ENCODE measurements at places on chromosomes 2 and 18.
A peak's percentile ranks its signal among the peaks of the same experiment; 100 is the strongest.

GRCh38 chr2:239118264-239118663 is 270.4 kb downstream of the TWIST2 start:
- H3K4me1 ChIP-seq, result peaks cover 14% of the 10 kb centered on the region
- DNase-seq, result no peak
- no peak overlapping the region for H3K4me3 ChIP-seq
- H3K27ac ChIP-seq, result no peak overlapping the region

- peaks cover 9% of the 10 kb centered on the region for H3K4me1 ChIP-seq
- H3K27ac ChIP-seq, result no peak overlapping the region
- no peaks in the 10 kb centered on the region for H3K27me3 ChIP-seq
- H3K4me3 ChIP-seq, result no peak overlapping the region
- DNase-seq, result no peak
These were observed 91.7 kb downstream of the MDH1 start for GRCh38 chr2:63680455-63680854.

DNA sequence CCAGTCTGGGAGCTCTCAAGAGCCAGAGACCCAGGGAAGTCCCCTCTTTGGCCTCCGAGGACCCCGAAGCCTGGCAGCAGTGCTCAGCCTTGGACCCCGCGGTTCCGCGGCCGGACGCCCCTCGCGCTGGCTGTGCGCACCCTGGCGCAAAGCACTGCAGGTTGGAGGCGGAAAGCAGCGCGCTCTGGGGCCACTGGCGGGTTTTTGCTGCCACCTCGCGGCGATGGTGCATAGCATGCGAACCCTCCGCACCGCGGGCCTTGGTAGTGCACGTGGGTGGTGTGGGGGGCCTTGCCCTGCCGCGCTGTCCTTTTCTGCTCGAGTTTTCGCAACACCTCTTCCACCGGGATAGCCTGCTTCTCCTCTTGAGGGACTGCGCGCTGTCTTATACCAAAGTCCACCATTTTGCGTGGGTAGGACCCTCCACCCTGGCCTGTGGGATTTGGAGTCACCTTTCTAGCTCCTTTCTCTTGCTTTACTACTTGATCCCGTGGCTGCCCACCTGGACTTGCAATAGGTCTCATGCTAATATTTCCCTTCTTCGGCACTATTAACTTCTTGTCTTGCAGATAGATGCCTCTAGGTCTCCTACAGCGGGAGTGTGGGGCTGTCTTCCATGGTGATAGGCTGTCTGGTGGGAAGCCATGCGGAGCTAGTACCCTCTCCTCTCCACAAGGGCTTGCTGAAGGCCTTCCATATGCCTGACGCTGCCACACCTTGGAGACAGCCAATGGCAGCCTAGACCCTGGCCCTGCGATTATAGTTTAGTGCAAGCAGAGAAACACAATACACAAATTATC is 14.3 kb downstream of the SIX3 start:
- H3K27me3 ChIP-seq, result peaks cover 66% of the 10 kb centered on the region
- DNase-seq, result peak; percentile 88
- H3K27ac ChIP-seq, result no peak overlapping the region

DNA sequence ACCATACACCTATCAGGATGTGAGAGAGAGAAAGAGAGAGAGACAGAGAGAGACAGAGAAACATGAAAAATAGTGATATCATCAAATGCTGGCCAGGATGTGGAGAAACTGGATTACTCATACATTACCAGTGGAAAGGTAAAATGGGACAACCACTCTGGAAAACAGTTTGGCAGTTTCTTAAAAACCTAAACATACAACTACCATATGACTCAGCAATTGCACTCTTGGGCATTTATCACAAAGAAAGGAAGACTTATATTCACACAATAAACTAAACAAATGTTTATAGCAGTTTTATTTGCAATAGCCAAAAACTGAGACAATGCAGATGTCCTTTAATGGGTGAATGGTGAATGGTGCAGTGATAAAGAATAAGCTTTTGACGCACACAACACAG is 29.1 kb downstream of the SLC4A3 start:
- peaks cover 44% of the 10 kb centered on the region for H3K27me3 ChIP-seq
- no peak overlapping the region for H3K27ac ChIP-seq
- DNase-seq, result no peak
- no peaks in the 10 kb centered on the region for H3K36me3 ChIP-seq

GRCh38 chr2:224520064-224520463 is 65.1 kb downstream of the CUL3 start:
- peak overlapping the region; percentile 3 for H3K27ac ChIP-seq
- peaks cover 68% of the 10 kb centered on the region for H3K4me1 ChIP-seq
- peaks cover 12% of the 10 kb centered on the region for H3K36me3 ChIP-seq
- DNase-seq, result peak; percentile 17
- no peak overlapping the region for H3K4me3 ChIP-seq

DNA sequence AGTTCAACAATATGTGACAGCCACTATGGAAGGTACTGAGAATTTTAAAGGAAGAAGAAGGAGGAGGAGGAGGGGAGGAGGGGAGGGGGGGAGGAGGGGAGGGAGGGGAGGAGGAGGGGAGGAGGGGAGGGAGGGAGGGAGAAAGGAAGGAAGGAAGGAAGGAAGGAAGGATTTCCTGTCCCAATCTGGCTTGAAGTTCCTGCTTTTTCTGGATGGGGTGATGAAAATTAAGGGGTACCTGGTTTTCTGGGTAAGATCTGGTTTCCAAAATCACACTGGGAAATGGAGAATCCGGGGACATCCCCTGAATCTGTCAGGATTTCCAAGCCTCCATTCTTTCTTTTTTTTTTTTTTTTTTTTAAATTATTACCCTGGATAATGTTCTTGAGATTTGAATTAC is 271.8 kb downstream of the MTX2 start:
- H3K27me3 ChIP-seq, result peaks cover 20% of the 10 kb centered on the region
- H3K36me3 ChIP-seq, result no peaks in the 10 kb centered on the region
- no peak overlapping the region for H3K27ac ChIP-seq

DNA sequence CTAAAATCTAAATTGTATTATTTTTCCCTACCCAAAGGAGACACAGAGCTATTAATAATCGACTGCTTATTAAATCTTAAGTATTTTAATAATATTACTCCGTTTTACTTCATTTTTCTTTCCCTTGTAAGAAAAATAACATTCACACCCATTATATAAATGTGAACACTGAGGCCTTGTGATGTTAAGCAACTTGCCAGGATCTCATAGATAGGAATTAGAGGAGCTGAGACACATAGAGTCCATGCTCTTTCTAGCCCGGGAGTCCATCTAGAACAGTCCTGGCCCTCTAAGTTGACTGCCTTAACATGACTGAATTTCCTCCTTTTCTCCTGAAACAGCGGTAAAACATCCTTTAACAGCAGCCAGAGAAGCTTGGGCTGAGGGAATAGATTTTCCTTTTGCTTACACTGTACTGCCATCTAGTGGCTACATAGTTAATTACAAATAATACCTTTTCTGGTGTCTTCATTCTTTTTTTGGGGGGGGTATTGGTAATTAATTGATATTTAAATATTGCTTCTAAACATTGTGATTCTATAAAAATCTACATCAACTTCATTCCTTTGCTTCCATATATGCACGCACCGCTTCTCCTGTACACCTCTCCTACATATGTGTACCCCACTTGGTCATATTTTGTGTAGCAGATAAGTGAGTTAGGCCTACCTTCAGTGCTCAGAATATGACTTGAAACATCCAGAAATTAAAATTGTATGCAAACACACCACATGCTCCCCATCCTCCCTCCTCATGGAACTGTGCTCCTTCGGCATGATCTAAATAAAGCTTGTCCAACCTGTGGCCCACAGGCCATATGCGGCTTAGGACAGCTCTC is 125.8 kb upstream of the HNMT start:
- H3K27ac ChIP-seq, result no peak overlapping the region
- no peak overlapping the region for H3K4me3 ChIP-seq
- no peak for DNase-seq
- H3K27me3 ChIP-seq, result peaks cover 5% of the 10 kb centered on the region

- no peaks in the 10 kb centered on the region for H3K36me3 ChIP-seq
- no peak overlapping the region for H3K27ac ChIP-seq
- no peak overlapping the region for H3K4me3 ChIP-seq
- H3K4me1 ChIP-seq, result no peaks in the 10 kb centered on the region
These were observed 1029.1 kb upstream of the KLHL29 start for GRCh38 chr2:22355816-22356433.

- no peak for DNase-seq
- no peaks in the 10 kb centered on the region for H3K4me1 ChIP-seq
- no peak overlapping the region for H3K27ac ChIP-seq
These were observed 124.1 kb upstream of the FIGN start for GRCh38 chr2:163859951-163860350.

DNA sequence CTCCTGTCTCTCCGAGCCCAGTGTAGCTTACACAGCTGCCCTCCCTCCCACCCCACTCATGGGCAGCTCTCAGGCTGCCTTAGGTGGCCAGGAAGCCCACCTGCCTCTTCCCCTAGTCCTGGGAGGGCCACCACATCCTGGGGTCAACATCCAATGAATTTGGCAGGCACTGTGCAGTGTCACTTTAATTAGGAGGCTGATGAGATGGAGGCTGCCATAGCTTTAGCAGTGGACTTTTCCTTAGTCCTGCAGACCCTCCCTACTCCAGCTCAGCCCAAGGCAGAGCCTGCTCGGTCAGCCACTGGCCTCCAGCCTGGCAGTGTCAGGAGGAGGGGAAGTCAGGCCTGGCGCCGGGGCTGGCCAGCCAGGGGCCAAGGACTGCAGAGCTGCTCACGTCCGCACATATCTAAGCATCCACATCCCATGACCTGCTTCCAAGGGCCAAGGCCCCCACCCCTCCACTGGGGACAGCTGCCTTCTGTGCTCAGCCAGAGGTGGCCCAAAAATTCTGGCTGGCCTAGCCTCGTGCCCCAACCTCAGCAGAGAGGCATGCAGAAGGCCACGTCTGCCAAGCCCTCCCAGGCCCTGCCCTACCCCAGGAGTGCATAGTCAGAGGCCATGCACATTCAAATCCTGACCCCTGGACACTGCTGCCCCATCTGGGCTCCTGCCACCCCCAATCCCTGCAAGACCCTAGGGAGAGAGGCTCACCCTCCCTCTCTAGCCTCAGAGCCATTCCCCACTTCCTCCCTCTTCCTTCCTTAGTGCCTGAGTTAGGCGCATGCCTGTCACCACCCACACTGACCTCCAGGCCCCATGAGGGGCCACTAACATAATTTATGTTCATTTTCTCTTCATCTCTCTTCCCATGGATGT is 33.1 kb downstream of the ADRA2B start:
- no peak overlapping the region for H3K27ac ChIP-seq
- DNase-seq, result no peak
- H3K4me1 ChIP-seq, result no peaks in the 10 kb centered on the region

DNA sequence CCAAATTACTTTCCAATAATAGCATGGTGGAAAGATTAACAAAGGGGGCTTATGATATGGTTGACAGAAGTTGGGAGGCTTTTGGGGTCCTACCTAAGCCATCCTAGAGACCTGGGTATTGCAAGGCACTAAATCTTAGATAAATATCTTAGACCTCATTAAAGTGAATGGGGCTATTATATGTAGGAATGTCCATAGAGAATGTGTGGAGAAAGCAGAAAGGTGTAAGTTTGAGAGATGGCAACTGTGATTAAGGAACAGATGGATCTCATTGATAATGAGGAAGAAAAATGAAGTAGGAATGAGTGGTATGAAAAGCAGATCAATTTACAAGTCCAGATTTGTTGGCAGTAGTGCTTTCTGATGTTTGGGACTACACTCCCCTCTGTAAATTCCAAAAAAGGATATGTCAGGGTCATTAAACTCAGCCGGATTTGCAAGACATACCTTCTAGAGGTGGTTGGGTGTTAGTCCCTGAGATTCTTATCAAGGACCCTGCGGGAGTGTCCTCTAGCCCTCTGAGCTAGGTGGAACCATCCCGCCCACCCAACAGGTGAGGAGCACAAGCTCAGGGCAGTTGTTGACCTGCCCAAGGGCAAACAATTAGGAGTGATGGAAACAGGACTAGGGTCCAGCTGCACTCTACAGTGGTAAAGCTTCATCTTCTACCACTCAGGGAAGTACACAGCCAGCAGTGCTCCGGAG is 12.1 kb downstream of the TCF7L1 start:
- no peak for DNase-seq
- H3K4me1 ChIP-seq, result no peaks in the 10 kb centered on the region
- no peaks in the 10 kb centered on the region for H3K36me3 ChIP-seq
- peaks cover 10% of the 10 kb centered on the region for H3K27me3 ChIP-seq
- H3K27ac ChIP-seq, result no peak overlapping the region
- no peak overlapping the region for H3K4me3 ChIP-seq

- no peaks in the 10 kb centered on the region for H3K27me3 ChIP-seq
- DNase-seq, result no peak
- H3K4me3 ChIP-seq, result no peak overlapping the region
These were observed 55.3 kb upstream of the AFF3 start for GRCh38 chr2:100197631-100198153.

- peaks cover 40% of the 10 kb centered on the region for H3K27me3 ChIP-seq
- DNase-seq, result no peak
- H3K27ac ChIP-seq, result no peak overlapping the region
- H3K4me1 ChIP-seq, result peaks cover 2% of the 10 kb centered on the region
These were observed 1.8 kb downstream of the CBLN2 start for GRCh38 chr18:72542342-72542741.

- H3K27me3 ChIP-seq, result no peaks in the 10 kb centered on the region
- H3K27ac ChIP-seq, result no peak overlapping the region
- DNase-seq, result no peak
- no peaks in the 10 kb centered on the region for H3K4me1 ChIP-seq
- no peak overlapping the region for H3K4me3 ChIP-seq
- H3K36me3 ChIP-seq, result no peaks in the 10 kb centered on the region
These were observed 142.7 kb downstream of the FIGN start for GRCh38 chr2:163592954-163593622.

DNA sequence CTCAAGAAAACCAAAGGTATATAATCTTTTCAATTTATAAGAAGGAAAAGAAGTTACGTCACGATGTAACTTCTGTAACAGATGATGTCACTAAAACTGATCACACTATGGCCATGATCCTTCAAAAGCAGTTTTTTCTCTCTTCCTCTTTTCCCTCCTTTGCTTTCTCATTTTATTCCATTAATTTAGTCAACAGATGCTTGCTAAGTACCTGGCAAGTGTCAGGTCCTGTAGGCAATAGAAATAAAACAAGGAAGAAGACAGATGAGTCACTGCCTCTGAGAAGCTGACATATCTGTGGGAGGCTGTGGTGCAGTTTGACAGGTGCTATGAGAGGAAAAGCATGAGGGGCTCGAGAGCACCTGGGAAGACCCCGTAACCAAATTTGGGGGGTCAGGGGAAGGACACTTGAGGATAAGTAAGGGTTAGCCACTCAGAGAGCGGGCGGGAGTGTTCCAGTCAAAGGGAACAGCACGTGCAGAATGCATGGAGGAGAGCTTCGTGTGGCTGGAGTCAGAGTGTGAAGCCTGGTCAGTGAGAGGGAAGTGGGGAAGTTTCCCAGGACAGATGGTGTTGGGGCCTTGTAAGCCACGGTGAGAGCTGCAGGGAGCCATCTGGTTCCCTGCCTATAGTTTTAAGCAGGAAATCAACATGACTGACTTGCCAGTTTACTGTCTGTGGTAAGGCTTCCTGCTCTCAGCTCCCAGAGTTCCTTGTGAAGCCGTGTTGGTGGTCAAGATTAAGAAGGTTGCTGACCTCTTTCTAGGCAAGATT is 198.8 kb upstream of the FOSL2 start:
- H3K4me3 ChIP-seq, result no peak overlapping the region
- no peak overlapping the region for H3K27ac ChIP-seq
- H3K4me1 ChIP-seq, result peaks cover 4% of the 10 kb centered on the region
- DNase-seq, result no peak
- no peaks in the 10 kb centered on the region for H3K36me3 ChIP-seq
- H3K27me3 ChIP-seq, result no peaks in the 10 kb centered on the region
